ENCODE measurements at places on chromosomes 4 and X.

GRCh38 chrX:86935988-86936387 lies 581.6 kb upstream of the KLHL4 start:
- DNase-seq = no peak

DNA sequence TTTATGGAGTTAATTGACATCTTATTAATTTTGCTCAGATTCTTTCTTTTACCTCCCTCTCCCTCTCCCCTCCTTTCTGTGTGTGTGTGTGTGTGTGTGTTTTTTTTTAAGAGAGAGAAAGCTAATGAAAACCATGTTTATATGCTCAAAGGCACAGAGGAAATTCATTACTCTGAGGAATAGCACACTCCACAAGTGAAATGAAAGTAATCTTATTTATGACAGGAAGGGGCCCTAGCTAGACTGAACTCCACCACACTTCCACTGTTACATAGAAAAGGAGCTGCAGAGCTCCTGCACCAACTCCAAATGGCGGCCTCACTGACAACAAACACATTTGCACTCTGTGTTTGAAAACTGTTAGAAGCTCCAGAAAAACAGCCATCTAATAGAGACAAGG lies 150.6 kb downstream of the RASL11B start:
- no peak for DNase-seq

DNA sequence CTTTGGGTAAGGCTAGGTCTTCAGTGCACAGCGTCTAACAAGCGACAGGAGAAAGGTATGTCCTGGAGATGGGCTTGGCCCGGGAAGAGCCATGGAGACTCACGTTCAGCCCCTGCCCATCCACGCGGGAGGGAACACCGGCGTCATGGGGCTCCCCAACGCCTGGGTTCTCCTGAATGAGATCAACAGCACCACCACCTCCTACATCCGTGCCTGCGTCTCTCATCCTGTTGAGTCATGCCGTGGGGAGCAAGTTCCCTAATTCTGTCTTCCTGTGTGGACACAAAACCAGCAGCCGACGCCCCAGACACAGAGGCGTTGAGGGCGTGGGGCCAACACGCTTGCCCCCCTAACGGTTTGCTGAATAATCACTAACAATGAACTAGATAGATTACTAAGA lies 20.1 kb upstream of the IL3RA start:
- DNase-seq = no peak

GRCh38 chrX:19343085-19343534 lies 617 bp upstream of the PDHA1 start:
- no peak for DNase-seq

DNA sequence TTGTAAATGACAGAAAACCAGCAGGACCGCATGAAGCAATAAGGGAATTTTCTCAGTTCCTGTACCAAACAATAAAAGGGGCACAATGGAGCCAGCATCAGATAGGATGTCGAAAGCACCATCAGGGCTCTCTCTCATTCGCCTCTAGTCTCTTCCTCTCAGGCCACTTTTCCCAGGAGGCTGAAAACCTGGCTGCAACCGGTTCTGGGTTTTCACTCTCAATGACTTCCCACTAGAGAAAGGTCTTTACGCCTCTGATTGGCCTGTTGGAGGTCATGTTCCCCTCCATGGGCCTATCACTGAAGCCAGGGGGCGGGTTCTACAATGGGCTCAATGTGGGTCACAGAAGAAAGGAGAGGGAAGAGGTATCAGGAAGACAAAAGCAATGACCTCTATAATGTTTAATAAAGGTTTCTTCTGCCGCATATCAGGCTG lies 29.3 kb downstream of the ZNF827 start:
- no peak for DNase-seq

DNA sequence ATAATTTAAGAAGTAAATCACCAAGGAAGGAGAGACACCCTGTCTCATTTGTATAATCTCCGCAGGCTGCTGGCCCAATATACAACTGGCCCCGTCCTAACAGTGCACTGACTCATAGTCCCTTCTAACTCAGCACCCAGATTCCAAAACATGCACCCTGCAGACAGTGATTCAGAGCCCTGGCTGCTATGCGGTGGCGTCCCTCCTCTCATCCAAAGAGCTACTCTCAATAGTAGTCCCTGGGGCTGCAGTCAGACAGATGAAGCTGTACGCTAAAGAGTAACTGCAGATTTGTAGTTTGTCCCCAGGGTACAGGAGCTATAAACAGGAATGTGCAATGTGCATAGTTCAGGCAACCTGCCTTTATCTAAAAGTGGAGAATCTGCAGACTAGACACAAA lies 23.0 kb downstream of the GABRA3 start:
- no peak for DNase-seq

DNA sequence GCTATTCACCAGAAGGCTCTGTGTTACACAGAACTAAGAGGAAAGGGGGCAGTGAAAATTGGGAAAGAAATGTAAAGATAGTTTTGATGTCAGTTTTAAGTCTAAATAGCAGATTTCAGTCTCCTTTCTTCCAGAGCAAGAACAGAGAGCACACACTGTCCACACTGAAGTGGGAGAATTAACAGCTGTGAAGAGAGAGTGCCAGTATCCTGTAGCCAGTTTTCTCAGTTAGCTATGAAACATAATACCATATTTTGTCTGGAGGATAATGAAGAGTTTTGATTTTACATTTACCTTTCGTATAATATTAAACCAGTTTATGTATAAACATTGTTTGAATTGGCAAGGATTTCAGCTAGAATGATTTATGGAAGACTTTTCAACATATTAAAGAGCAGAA lies 35.1 kb downstream of the FBXO8 start:
- no peak for DNase-seq
